ENCODE measurements at places on chromosomes 6 and 20.

DNA sequence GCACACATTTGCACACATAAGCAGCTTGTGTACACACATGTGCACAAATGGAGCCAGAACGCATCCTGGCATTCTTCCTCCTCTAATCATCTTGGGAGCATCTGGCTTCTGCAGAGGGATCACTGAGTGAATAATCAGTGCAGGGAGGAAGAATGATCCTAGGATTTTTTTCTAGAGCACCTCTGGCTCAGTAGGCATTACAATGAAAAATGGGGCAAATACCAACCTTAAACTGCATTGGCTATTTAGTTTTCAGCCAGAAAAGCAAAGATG lies 205.7 kb upstream of the TCF21 start:
- no peak for DNase-seq

DNA sequence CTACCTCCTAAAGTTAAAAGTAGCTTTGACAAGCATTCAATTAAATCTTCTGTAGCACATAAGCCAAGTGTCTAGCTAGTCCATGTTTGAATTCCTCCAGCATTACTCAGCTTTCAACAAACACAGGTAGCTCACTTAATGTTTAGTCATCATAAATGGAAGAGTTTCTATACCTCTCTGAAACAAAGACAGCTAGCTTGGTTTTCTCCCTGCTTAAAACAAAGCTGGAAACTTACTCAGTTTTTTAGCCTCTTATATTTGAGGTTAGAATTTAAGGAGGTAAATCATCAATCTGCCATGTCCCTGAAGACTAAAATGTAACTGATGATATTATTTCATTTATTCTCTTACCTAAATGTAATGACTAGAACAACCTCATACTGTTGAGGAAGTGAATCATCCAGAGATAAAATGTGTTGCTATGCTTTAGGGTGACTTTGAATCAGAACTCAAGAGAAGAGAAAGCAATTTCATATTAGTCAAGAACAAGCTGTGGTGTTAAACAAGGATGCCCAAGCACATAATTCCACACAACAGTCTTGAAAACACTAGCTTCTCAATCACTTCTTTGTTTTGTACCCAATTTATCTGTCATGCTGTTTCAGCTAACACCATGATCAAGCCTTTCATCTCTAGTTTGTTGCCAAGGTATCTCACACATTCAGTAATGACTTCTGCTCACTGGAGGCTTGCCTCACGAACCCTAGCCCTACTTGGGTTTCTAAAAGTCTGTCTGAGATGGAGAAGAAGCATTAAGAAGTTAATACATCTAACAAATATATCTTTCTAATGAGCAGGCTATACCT lies 251.9 kb downstream of the EPM2A start:
- no peak for DNase-seq

- no peak for DNase-seq
Observed at GRCh38 chr6:383856-384255, 7.7 kb upstream of the IRF4 start.

DNA sequence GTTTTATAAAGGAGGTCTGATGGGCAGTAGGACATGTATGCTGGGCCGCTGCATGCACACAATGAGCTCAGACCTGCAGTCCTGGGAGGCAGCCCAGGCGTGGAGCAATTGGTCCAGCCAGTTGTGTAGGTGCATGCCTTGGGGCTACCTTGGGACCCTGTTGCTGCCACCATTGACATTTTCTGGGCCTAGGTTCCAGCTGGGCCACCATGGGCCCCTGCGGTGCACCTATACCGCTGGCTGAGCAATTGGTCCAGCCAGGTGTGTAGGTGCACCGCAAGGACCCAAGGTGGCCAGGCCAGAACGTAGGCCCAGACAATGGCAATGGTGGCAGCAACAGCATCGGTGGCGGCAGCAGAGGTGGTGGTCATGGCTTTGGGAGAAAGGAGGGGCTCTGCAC lies 143.9 kb downstream of the PXDC1 start:
- no peak for DNase-seq

DNA sequence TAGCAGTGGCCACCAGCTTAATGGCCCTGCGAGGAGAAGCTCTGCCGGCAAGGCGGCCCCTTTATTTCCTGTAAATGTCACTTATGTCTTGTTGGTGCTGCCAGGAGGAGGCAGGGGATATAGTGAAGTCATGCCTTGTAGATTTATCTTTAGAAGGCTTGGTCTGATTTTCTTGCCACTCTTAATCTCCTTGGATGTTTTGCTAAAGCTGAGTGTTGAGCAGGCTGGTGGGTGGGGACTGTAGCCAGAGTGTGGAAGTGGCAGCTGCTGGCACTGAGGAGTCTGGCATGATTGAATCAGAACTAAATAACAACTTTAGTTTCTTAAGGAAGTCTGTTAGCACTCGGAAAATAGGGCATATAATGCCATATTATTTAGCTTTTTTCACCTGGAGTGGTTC lies 77.9 kb downstream of the PHF20 start:
- no peak for DNase-seq

DNA sequence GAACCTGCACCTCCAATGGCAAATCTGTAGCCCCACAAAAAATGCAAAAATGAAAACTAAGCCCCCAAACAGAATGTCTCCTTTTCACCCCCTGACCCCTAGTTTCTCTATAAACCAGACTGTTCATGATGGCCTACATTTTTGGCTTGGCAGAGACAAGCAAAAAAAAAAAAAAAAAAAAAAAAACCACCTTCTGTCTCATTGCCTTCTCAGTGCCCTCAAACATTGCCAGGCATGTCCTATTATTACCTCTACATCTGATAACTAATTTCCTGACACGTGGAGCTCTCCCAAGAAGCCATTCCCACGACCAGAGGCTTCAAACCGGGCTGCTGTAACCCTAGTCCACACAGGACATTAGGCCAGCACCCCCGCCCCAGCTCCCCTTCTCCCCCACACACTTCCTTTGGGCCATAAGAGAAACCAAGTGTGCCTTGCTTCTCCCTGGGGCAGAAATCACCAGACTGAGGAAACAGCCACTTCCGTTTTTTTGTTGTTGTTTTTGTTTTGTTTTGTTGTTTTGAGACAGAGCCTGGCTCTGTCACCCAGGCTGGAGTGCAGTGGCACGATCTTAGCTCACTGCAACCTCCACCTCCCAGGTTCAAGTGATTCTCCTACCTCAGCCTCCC lies 65.4 kb downstream of the GPR6 start:
- DNase-seq: no peak

GRCh38 chr6:160766989-160767646 lies 65.1 kb downstream of the PLG start:
- DNase-seq: no peak

- DNase-seq: no peak
Observed at GRCh38 chr6:45326698-45327417, 1.3 kb upstream of the RUNX2 start.

GRCh38 chr20:60249436-60249835 lies 291.2 kb downstream of the CDH26 start:
- DNase-seq: no peak

- no peak for DNase-seq
Observed at GRCh38 chr6:146741609-146742008, 142.8 kb downstream of the ADGB start.

DNA sequence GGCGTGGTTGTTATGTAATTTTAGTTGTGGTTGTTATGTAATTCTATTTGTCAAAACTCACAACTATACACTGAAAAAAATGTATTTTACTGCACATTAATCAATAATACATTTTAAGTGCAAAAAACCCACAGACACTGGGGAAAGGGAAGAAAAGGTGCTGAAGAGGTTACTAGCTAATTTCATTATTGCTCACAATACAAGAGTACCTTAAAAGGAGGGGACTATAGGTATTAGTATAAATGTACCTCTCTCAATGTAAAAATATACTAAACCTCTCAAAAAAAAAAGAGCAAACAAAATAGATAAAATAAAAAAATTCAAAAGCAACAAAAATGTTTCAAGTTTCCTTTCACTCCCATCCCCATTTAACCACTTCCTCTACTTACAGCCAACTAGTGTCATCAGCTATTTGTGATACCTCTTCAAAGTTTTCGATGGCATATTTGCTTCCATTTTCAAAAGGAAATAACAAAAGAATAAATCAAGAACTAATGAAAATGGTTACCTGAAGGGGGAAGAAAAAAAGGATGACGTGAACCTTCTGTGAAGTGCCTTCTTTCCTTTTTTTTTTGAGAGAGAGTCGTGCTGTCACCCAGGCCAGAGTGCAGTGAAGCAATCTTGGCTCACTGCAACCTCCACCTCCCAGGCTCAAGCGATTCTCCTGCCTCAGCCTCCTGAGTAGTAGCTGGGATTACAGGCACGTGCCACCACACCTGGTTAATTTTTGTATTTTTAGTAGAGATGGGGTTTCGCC lies 30.2 kb downstream of the RANBP9 start:
- no peak for DNase-seq

DNA sequence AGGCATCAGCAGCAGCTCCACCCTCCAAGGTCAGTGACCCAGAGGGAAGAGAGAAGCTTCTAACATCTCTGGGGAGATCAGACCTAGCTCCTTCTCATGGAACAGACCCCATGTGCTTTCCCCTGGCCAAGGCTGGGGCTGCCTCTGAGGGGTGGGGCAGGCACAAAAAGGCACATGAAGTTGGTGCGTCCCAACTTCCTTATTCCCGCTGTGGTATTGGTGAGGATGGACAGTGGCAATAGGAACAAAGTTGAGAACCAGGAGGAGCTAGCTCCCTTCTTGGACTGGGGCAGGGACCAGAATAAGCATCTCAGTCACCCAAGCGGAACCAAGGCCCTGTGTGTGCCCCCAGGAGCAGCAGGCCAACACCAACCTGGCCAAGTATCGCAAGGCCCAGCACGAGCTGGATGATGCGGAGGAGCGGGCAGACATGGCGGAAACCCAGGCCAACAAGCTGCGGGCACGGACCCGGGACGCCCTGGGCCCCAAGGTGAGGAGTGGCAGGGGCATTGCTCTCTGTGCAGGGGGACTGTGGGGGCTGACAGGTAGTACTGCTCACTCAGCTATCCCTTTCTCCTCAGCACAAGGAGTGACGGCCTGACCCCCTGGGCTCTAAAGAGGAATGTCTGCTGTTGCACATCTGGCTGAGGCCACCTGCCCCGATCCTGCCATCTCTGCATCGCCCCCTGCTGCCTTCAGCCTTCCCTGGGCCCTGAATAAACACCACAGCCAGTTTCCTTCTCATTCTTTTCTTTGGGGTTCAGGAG lies 46.1 kb downstream of the MYH7B start:
- DNase-seq: no peak
